ENCODE measurements at places on chromosomes 12 and 14.

- no peak for DNase-seq
These were observed 48.0 kb downstream of the DRAM1 start for GRCh38 chr12:101925361-101925760.

DNA sequence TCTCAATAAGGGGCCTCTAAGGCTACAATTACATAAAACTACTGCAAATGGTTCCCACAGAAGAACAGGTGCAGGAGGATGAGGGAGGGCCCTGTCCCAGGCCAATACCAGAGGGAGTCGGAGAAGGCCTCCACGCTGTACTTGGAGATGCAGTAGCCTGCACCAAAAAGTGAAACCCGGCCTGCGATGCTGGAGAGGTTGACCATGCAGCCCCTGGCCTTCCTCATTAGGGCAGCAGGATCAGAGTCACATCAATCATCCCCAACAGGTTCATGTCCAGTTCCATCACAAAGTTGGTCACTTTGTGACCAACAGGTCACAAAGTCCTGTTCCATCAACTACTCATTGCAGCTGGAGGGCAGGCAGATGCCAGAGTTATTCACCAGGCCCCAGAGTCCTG lies 23.0 kb downstream of the ZBTB39 start:
- DNase-seq, result no peak

DNA sequence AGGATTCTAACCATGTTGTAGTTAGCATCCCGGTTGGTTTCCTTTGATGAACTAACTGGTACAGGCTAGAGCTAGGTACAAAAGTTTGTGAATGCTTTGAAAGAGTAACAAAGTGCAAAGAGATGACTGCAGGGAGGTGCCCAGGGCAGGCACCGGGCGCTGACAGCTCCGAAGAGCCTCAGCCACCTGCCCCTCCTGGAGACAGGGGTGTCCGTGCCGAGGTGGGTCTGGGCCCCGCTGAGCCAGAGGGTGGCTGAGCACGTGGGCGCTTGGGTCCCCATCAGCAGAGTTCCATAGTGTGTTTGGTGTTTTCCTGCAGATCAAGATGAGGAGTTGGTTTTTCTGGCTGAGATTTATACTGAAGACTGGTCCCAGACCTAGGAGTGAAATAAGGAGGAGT lies 19.9 kb downstream of the PRKAB1 start:
- no peak for DNase-seq

GRCh38 chr14:91493169-91493568 lies 16.9 kb downstream of the PPP4R3A start:
- no peak for DNase-seq

DNA sequence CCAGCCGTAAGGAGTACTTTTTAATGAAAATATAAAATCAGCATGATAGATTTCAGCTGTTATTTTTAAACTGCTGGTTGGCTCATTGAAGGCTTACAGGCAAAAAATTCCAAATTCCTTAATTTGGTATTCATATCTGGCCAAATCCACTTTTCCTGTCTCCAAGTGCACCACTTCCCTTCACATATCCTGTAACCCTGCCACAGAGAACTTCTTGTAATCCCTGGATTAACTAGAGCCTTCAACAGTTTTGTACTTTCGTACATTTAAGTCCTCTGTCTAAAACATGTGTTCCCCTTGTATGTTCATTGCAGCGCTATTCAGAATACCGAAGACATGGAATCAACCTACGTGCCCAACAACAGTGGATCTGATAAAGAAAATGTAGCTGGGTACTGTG lies 9.6 kb downstream of the PUS7L start:
- DNase-seq, result no peak
